Brain microvascular endothelial cell (primary cell): ENCODE measurements at places on chromosomes 5 and 9.

DNA sequence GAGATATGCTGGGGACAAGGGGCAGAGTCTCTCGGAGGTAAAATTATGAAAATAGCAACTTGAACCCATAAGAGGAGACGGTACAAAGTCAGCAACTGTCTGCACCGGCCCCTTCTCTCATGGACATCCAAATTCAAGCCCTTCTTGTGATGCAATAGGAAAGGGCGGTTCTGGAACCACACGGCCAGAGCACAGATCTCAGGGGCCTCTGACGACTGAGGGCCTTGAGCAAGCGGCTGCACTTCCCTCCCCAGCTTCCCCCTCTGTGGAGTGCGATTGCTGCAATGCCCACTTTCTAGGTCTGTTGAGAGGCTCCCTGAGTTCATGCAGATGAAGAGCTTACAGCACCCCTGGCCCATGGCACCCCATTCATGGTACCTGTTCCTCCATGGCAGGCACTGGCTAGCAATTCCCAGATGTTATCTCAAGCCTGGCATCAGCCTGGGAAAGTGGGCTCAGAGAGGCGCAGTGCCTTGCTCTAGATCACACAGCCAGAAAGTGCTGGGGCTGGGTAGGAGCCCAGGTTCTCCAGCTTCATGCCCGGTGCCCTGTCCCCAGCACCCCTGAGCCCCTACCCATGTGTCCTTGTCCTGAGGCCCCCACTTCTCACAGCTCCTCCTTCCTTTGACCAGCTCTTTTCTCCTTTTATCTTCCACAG is 17.7 kb upstream of the CPLX2 start:
- no peak for DNase-seq

DNA sequence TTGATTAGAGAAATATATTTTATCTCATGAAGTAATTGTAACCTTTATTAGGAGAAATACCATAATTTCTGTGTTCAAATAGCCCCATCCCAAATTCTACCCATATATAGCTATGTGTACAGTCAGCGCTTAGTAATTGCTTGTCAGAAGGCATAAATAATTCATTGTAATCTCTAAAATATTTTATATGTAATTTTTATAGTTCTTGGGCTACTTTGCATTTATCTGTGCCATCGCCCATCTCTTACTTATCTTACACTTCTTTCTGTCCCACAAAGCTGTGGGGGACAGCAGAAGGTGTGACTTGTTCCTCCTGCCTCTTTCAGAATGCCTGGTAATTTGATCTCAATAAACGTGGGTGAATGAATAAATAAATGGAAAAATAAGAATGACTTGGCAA is 5.5 kb downstream of the ADAMTSL1 start:
- no peak for DNase-seq

DNA sequence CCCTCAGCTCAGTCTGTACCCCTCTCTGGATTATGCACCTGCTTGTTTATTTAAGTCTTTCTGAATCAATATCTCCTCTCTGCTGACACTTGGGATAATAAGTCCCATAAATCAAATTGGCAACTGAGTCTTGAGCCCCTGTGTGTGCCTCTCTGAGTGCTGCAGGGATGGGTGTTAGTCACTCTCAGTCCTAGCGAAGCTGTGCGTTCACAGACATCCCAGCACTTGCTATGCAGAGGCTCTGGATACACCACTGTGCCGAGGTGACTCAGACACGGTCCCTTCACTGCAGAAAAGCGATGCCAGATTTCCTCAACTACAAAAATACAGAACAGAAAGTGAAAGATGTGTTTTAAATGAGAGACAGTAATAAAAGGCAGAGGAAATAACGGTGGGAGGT is 4.1 kb upstream of the KCNMB1 start:
- DNase-seq = peak; percentile 5

DNA sequence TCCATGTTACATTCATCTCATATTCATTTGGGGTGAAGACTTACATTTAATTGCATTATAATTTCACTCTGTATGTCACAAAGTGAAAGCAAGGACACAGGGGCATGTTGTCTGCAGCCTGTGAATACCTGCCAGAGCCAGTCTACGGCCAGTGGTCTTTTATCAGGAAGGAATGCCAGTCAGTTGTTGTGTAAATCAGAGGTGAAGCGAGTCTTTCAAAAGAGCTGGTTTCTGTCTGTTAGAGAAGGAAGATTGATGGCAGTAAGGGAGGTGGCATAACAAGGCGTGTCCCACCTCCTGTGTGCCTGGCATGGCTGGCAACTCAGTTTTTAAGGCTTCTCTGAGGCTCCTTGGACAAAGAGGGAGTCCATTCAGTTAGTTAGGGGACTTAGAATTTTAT is 18.1 kb upstream of the SYK start:
- DNase-seq = no peak

- no peak for DNase-seq
These were observed 499 bp upstream of the TMEM232 start for GRCh38 chr5:110727025-110727314.

DNA sequence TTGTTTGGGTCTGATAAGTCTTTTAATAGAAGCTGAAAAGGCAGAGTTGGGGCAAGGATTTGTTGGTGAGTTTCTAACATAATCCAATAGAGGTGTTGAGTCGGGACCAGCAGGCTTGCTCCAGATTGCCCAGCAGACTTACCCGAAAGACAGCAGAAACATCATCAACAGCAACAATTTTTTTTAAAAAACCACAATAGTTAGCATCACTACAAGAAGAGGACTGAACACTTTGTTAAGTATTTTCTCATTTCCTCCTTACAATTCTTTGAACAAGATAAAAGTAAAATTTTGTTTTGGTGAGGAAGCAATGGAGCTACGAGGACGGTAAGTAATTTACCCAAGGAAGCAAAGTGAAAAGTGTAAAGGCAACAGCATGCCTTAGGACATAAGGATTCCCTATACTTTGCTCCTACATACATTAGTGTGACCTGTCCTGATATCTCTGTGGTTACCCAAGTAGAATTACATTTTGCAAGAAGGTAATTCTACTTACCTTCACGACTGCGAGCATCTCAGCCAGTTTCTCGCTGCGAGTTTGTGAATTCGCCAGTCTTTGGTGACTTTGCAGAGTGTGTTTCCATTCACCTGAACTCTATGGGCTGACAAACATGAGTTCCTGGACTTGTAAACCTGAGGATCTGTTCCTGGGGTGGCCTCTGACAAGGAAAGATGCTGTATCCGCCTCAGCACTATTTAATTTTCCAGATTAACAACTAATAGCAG is 13.2 kb downstream of the ITK start:
- DNase-seq = no peak

- DNase-seq = no peak
These were observed 343.2 kb downstream of the TMEM232 start for GRCh38 chr5:110383231-110383630.

- DNase-seq = no peak
These were observed 56.7 kb upstream of the MINAR2 start for GRCh38 chr5:129691220-129691619.

DNA sequence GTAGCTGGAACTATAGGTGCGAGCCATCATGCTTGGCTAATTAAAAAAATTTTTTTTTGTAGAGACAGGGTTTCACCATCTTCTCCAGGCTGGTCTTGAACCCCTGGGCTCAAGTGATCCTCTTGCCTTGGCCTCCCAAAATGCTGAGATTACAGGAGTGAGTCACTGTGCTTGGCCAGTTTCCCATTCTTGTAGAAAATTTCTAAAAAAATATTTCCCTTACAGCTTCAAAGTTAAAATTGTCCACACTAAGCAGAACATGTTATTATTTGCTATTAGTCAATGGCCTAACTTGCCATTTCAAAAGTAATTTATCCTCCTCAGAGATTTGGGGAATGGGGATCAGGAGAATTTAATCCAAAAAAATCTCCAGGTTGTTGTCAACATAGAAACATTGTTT is 40.1 kb downstream of the SLC38A9 start:
- DNase-seq = no peak

GRCh38 chr9:37908698-37909186 is 4.8 kb upstream of the SLC25A51 start:
- DNase-seq = peak; percentile 36

- DNase-seq = no peak
These were observed 280.2 kb upstream of the CLINT1 start for GRCh38 chr5:158139161-158139560.

DNA sequence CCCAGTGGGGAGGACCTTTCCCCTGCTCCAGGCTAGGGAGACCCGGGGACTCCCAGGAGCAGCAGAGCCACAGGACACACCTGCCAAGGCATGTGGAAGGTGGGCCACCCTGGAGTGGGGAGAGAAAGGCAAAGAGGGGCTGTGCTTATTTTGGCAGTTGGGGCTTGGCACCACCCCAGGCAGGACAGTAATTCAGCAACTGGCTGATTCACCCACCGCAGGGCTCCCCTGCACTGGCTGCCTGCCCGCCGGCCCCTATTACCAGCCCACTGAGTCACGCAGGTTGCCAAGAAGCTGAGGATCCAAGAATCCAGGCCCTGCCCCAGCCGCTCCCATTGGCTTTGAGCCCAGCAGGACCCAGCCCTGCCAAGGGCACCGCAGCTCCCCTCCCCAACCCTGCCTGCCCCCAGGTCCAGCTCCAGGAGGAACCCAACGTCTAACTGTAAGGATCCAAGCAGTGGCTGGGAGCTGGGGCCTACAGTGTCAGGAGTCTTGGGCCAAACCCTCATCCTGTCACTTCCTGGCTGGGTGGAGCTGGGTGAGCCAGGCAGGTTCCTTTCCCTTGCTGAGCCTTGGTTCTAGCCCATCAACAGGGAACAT is 14.2 kb upstream of the RALGDS start:
- DNase-seq = peak; percentile 83

DNA sequence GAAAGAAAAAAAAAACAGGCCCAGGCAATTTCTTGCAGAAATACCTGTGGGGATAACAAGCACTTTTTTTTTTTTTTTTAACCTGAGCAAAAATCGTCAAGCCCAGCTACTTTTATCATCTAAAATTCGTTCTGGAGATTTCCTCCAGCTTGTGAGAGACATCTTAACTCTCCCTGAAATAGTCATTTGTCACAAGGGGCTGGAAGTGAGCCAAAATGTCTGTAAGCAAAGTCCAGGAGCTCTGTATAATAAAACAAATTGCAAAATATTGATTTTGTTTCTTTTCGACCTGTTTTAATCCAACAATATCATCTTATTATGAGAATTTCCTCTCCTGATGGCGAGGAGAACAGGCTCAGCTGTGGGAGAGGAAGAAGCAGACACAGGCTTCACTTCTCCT is 168.4 kb downstream of the TTLL11 start:
- DNase-seq = no peak

GRCh38 chr9:126589349-126589748 is 24.4 kb upstream of the LMX1B start:
- no peak for DNase-seq

GRCh38 chr5:180098991-180099732 is 27.6 kb upstream of the RNF130 start:
- DNase-seq = no peak

GRCh38 chr5:8831251-8831650 is 714.6 kb downstream of the SEMA5A start:
- DNase-seq = no peak

DNA sequence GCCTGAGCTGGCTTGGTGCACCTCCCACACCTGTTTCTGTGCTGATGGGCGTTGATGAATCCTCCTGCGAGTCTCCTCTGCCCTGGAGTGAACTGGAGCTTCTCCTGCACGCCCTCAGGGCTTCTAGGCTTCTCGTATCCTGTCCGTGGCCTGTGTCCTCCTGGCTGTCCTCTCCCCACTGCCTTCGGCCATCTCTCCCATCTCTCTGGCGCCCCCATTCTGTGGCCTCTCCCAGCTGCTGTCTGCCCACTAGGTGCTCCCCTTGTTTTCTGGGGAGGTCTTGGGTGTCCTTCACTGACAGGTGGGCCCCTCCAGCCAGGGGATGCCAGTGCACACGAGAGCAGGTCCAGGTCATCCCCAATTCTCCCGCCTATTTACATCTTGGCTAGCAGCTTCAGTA is 28.8 kb downstream of the AHRR start:
- no peak for DNase-seq

DNA sequence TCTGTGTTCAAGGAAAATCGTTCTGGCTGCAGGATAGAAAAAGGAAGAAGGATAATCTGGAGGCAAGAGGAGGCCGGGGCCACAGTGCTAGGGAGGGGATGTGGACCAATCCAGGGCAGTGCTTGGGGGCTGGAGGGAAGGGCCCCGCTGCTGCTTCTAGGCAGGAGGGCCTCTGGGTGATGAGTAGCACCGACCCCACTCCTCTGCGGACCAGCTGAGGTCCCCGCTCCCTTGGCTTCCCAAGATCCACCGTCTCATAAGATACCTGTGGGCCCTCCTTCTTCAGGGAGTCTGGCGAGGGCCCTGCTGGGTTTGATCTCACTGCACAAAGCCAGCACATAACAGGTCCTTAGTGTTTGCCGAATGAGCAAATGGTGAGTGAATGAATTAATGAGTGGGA is 93.5 kb upstream of the MVB12B start:
- no peak for DNase-seq

DNA sequence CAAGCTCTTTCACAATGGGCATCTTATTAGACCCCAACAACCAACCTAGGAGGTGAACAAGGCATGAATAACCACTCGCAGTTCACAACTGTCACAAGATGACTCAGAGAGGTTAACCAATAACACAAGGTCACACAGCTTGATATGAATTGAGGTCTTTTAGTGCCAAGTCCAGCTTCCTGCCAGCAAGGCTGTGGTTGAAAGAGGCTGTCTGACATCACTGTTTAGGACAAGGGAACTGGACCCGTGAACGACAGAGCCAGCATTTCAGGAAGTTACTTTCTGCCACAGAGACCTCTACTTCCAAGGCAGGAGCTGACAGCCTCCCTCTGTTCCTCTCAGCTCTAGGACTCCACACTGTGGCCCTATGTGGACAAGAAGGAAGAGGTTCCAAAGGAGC is 53.4 kb upstream of the ALDH1B1 start:
- DNase-seq = peak; percentile 19

DNA sequence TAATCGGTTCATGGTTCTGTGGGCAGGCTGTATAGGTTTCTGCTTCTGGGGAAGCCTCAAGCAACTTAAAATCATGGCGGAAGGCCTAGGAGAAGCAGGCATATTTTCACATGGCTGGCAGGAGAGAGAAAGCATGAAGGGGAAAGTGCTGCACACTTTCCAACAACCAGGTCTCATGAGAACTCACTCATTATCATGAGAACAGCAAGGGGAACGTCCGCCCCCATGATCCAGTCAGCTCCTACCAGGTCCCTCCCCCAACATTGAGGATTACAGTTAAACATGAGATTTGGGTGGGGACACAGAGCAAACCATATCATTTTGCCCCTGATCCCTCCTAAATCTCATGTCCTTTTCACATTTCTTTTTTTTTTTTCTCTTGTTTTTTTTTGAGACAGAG is 82.1 kb downstream of the EHMT1 start:
- no peak for DNase-seq
